ENCODE measurements at places on chromosomes 6 and 20. TPM values are rescaled to one million over a fixed set of nuclear protein-coding genes. Genes with fewer than 3 reads are reported as not detected.

DNA sequence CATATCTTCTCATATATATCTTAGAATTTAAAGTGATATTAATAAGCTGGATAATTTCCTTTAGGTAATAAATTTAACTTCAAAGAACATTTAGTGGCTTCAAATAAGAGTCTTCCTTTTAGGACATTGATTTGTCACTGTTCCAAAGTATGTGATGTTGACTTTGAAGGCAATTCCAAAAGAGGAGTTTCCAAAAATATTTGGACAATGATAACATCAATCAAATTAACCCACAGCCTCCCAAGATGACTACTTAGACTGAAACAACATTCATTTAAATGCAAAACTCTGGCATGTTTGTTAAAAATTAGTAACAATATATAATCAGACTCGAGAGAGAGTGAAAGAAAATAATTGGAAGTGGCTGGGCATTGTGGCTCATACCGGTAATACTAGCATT is 211.1 kb downstream of the OGFRL1 start:
- no peak for DNase-seq
- 0 out of 2 replicates have a peak, but pooled peaks cover 16% of the 10 kb centered on the region for H3K4me1 ChIP-seq
- no peak overlapping the region for H3K4me3 ChIP-seq
- H3K36me3 ChIP-seq = no peaks in the 10 kb centered on the region

- H3K27me3 ChIP-seq = peaks cover 94% of the 10 kb centered on the region
- no peak overlapping the region for H3K27ac ChIP-seq
- H3K4me1 ChIP-seq = no peaks in the 10 kb centered on the region
- H3K4me3 ChIP-seq = no peak overlapping the region
- H3K36me3 ChIP-seq = no peaks in the 10 kb centered on the region
Observed at GRCh38 chr20:63318391-63319163, 25.6 kb downstream of the COL20A1 start.

DNA sequence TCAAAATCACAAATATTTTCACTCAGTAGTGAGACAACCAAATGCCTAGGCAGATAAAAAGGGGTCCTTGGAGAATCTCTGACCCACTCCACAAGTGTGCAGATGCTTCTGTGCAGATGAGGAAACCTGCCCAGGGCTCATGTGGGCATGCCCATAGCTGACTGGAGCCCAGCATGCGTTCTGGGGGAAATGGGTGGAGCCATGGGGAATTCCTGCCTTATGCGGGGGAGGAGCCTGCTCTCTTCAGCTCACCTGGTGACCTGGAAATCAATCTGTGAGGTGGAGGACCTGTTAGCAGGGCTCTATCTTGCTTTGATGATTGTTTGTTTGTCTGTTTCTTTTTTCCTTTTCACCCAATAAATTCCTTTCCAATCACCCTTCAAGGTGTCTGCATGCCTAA is 23.4 kb upstream of the PLN start:
- H3K27me3 ChIP-seq = no peaks in the 10 kb centered on the region
- H3K4me1 ChIP-seq = no peaks in the 10 kb centered on the region
- H3K36me3 ChIP-seq = no peaks in the 10 kb centered on the region
- no peak overlapping the region for H3K27ac ChIP-seq
- DNase-seq = no peak

GRCh38 chr6:90154755-90155470 is 141.7 kb downstream of the BACH2 start:
- no peak overlapping the region for H3K4me3 ChIP-seq
- no peaks in the 10 kb centered on the region for H3K36me3 ChIP-seq
- H3K27ac ChIP-seq = no peak overlapping the region
- DNase-seq = no peak

DNA sequence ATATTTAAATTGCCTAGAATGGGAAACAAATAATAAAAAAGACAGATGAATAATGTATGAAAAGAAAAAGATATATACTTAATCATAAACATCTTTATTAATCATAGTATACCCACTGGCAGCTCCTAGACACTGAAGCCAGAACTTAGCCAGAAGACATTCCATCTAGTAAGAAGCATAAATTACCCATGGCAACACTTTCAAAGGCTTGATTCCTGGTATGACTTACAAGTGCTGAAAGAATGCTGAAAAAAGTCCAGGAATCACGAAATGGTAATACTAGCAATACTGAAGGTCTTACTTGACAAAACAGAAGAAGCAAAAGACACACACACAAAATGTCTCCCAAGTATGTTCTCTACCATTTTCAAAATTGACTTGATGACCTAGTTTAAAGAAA is 38.0 kb downstream of the RWDD2A start:
- no peaks in the 10 kb centered on the region for H3K36me3 ChIP-seq
- DNase-seq = no peak
- no peak overlapping the region for H3K27ac ChIP-seq
- no peaks in the 10 kb centered on the region for H3K4me1 ChIP-seq
- no peak overlapping the region for H3K4me3 ChIP-seq

GRCh38 chr6:10111975-10112374 is 302.9 kb downstream of the TFAP2A start:
- no peak overlapping the region for H3K4me3 ChIP-seq
- H3K27me3 ChIP-seq = no peaks in the 10 kb centered on the region
- no peak overlapping the region for H3K27ac ChIP-seq
- H3K4me1 ChIP-seq = no peaks in the 10 kb centered on the region
- no peaks in the 10 kb centered on the region for H3K36me3 ChIP-seq

Gene EDN1
- total RNA-seq = 3.3 TPM

Gene RTF2
- total RNA-seq = 108 TPM

Gene GJA10
- not detected for total RNA-seq

Gene ADGRF4
- total RNA-seq = 4.5 TPM
